ENCODE measurements at places on chromosomes 5 and 9.

GRCh38 chr9:96150324-96151227, 151.4 kb downstream of the HSD17B3 start:
- peak; percentile 24 for DNase-seq

DNA sequence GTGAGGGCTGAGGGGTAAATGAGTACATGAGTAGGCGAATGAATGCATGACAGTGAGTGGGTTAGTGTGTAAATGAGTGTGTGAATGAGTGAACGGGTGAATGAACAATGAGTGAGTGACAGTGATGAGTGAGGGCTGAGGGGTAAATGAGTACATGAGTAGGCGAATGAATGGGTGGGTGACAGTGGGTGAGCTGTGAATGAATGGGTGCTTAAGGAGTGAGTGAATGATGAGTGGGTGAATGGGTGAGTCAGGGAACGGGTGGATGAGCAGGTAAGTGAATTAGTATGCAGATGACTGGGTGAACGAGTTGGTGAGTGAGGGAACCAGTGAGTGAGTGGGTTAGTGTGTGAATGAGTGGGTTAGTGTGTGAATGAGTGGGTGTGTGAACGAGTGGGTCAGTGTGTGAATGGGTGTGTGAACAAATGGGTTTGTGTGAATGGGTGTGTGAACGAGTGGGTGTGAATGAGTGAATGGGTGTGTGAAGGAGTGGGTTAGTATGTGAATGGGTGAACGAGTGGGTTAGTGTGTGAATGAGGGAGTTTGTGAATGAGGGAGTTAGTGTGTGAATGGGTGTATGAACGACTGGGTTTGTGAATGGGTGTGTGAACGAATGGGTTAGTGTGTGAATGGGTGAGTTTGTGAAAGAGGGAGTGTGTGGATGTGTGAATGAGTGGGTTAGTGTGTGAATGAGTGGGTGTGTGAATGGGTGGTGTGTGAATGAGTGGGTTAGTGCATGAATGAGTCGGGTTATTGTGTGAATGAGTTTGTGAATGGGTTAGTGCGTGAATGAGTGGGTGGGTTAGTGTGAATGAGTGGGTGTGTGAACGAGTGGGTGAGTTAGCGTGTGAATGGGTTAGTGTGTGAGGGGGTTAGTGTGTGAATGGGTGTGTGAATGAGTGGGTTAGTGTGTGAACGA, 32.9 kb downstream of the NKD2 start:
- no peak for DNase-seq

GRCh38 chr9:123478160-123478559, 122.2 kb downstream of the CRB2 start:
- no peak for DNase-seq

DNA sequence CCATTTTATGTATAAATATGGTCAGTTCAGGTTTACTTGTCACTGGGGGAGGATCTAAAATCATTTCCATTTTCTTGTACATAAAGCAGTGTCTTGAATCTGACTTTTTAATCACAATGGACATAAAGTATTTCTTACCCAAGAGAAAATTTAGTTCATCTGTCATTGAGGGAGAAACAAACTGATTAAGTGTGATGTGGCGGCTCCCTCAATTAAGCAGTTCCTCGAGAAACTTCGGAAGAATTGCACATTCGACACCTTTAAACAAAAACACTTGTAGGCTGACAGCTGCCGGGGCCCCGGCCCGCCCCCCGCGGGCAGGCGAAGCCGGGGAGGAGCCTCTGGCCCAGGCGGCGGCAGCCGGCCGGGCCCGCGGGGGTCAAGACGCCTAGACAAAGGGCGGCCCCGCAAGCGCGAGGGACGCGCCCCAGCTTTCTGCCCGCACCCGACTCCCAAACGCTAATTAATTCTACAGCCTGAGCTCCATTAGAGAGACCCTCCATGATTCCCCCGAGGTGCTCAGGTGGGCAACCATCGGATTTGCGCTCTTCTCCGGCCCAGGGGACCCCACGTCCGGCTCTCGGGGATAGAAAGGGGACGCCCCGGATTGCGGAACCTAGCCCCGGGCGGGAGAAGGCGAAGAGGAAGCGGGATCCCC, 750 bp downstream of the TRIM36 start:
- no peak for DNase-seq

DNA sequence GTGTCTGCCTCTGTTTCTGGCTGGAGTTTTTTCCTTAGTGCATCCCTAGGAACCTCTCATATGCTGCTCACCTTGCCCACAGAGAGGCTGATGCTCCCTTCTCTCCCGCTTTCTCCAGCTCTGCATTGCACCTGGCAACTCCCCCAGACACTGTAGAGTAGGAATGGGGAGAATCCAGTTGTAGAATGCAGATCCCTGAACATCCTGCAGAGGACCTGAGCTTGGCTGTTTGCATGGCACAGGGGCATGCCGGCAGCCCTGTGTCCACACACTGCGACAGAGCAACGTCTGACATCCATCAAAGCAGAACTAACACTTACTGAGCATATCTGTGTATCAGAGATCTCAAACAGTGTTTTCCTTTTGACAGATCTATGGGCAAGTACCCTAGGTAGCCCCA, 19.9 kb downstream of the IDNK start:
- DNase-seq = no peak

DNA sequence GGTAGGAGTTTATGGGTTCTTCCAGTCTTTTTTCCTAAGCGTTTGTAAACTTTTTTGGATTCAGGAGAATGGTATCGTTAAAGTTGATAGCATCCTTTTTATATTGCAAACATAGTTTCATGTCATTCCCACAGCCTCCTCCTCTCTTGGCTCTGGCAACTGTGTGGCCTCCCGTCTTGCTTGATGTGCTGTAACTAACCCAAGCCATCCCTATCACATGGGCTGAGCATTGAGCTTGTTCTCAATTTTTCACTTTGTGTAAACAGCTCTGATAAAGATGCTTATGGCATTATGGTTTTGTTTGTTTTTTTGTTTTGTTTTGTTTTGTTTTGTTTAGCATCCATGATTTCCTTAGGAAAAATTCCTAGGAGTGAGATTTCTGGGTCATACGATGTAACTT, 4.6 kb downstream of the STKLD1 start:
- no peak for DNase-seq

DNA sequence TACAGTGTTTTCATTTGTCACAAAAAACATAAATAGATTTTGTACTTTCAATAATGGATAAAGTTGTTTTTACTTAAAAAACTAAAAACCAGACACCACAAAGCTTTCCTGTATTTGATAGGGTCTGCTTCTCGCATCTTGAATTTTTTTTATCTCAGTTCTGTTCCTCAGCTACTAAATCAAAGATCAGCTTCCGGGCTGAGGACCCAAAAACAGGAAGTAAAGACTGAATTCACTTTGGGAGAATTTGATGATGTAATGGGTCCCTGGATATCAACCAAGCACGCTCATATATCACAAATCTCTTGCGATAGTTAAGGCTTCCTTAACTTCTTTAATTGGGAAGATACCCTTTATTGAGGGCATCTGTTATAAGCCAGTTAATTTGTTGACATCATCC, 24.1 kb downstream of the ITK start:
- no peak for DNase-seq

- no peak for DNase-seq
Measured at GRCh38 chr5:52269401-52269800, 518.3 kb upstream of the ITGA1 start.

Data from activated CD4-positive, alpha-beta T cell treated with anti-CD3 and anti-CD28 coated beads for 24 hours (primary cell).